ENCODE measurements at places on chromosomes 7 and 10. TPM values are rescaled to one million over a fixed set of nuclear protein-coding genes. Genes with fewer than 3 reads are reported as not detected.

GRCh38 chr7:92888-93672 is 99.3 kb upstream of the FAM20C start:
- no peaks in the 10 kb centered on the region for H3K36me3 ChIP-seq
- H3K27me3 ChIP-seq, result no peaks in the 10 kb centered on the region

- H3K27me3 ChIP-seq, result no peaks in the 10 kb centered on the region
- no peaks in the 10 kb centered on the region for H3K36me3 ChIP-seq
- no peak overlapping the region for H3K4me3 ChIP-seq
- H3K4me1 ChIP-seq, result peaks cover 15% of the 10 kb centered on the region
- DNase-seq, result no peak
Measured at GRCh38 chr10:63491588-63492316, 26.0 kb upstream of the JMJD1C start.

DNA sequence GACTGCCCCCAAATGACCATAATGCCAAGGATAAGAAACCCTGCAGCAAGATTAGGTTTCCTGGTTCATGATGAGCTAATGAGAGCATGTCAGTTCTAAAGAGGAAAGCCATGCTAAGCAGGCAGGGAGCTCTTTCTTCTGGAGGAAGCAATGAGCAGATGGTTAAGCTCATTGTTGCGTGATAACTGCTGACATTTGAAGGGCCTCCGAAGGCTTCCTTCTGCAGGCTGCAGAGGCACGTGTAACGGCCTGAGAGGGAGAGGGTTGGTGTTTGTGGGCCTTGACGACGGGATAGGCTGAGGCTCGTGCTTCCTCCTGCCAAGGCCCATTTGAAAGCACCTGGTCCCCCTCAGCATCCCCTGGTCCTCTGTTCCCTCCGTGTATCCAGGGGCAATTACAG is 63.5 kb upstream of the BTBD16 start:
- no peaks in the 10 kb centered on the region for H3K27me3 ChIP-seq
- H3K4me1 ChIP-seq, result peaks cover 4% of the 10 kb centered on the region
- H3K4me3 ChIP-seq, result no peak overlapping the region
- peaks cover 30% of the 10 kb centered on the region for H3K36me3 ChIP-seq
- DNase-seq, result no peak

DNA sequence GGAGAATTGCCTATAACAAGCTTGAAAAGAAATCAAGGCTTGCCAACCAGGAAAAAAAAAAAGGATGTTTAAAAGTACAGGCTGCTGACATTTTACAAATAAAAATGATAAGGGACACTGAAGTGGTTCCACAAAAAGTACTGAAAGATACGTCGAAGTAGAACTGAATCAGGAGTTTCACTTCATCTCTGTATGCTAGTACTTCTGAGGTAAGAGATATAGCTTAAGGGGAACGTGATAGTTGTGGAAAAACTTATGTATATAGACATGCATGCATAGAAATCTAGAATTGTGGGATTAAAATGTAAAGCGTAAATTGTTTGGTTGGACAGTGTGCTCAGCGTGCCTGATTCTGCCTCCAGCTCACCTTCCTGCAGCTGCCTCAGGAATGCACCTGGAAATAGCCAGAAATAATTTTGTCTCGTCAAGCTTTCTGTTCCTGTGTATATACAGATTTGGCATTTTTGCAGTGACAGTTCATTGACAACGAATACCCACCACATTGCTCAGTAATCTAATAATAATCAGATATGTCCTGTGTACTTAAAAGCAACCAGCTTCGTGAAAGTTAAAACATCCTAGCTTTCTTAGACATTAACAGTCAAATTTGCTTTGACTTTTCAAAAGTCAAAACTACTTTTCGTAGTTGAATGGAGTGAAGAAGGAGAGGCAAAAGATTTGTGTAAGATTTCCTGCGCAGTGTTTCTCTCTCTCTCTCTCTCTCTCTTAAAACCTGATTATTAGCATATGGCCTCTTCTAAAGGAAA is 1.4 kb downstream of the SOSTDC1 start:
- no peak overlapping the region for H3K27ac ChIP-seq
- H3K27me3 ChIP-seq, result no peaks in the 10 kb centered on the region
- H3K4me1 ChIP-seq, result no peaks in the 10 kb centered on the region
- H3K4me3 ChIP-seq, result no peak overlapping the region
- H3K36me3 ChIP-seq, result no peaks in the 10 kb centered on the region
- no peak for DNase-seq

Gene CLRN3
- total RNA-seq, result not detected

Gene AHR
- 236 TPM for total RNA-seq

Gene CABCOCO1
- 12.2 TPM for total RNA-seq

Gene NAT16
- total RNA-seq, result not detected

Gene SPDYE5
- not detected for total RNA-seq

Gene GIMAP1
- total RNA-seq, result 11.7 TPM

DNA sequence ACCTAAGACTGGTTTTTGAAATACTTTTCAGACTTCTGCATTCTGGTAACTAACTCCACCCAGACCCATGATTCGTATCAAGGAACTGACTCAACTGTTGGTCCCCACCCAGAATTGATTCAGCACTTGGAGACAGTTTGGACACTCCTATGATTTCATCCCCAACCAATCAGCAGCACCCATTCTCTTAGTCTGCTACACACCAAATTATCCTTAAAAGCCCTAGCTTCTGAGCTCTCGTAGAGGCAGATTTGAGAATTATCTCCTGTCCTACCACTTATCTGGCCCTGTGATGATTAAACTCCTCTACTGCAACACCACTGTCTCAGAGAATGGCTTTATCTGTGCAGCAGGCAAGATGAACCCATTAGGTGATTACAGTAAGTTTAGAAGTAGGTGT is 7.7 kb upstream of the GSTO1 start:
- no peak overlapping the region for H3K4me3 ChIP-seq
- H3K27ac ChIP-seq, result peak overlapping the region; percentile 2
- no peak for DNase-seq
- no peaks in the 10 kb centered on the region for H3K36me3 ChIP-seq
- no peaks in the 10 kb centered on the region for H3K27me3 ChIP-seq

Gene LRRC61
- 17.2 TPM for total RNA-seq

- DNase-seq, result no peak
- H3K27me3 ChIP-seq, result no peaks in the 10 kb centered on the region
- no peak overlapping the region for H3K4me3 ChIP-seq
- H3K36me3 ChIP-seq, result no peaks in the 10 kb centered on the region
- no peak overlapping the region for H3K27ac ChIP-seq
Measured at GRCh38 chr10:96448558-96448957, 65.2 kb downstream of the TLL2 start.

DNA sequence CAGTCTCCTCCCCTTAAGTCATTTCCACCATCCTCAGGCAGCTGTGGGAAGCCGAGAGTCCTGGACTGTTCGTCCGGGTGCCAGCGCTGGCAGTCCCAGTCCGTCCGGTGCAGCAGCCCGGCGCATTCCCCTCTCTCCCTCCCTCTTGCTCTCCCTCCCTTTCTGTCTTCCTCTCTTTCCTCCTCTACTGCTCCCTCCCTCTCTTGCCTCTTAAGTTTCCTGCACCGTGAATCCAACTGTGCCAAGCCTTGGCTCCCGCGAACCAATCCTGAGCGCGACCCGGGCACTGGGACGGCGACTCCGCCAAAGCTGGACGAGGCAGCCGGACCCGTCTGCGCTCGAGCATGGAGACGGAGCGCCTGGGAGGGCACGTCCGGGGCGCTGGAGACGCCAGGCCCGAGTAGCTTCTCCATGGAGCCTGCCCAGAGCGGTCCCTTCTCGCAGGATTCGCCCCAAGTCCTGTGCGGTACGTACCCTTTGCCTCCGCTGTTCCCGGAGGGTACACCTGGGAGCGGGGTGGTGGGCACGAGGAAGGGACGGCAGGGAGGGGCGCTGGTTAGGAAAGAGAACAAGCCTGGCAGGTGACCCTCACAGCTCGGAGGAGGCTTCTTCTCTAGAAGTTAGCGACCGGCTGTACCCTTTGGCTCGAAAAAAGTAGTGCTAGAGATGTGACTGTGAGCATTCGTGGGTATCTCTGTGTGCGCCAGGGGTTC is 1.0 kb downstream of the NXPH1 start:
- H3K4me3 ChIP-seq, result no peak overlapping the region
- H3K4me1 ChIP-seq, result peaks cover 13% of the 10 kb centered on the region
- H3K27me3 ChIP-seq, result peaks cover 38% of the 10 kb centered on the region
- no peaks in the 10 kb centered on the region for H3K36me3 ChIP-seq

Gene GPR158
- total RNA-seq, result 0.03 TPM

GRCh38 chr7:23655433-23655832 is 24.6 kb upstream of the FAM221A start:
- no peak overlapping the region for H3K4me3 ChIP-seq
- H3K27ac ChIP-seq, result no peak overlapping the region
- H3K36me3 ChIP-seq, result no peaks in the 10 kb centered on the region
- peak; percentile 65 for DNase-seq

Gene BTBD16
- 1.8 TPM for total RNA-seq

GRCh38 chr10:14625192-14625631 is 149.5 kb downstream of the FAM107B start:
- H3K4me3 ChIP-seq, result no peak overlapping the region
- peaks cover 4% of the 10 kb centered on the region for H3K4me1 ChIP-seq
- no peak for DNase-seq
- no peaks in the 10 kb centered on the region for H3K27me3 ChIP-seq
- H3K36me3 ChIP-seq, result no peaks in the 10 kb centered on the region
- no peak overlapping the region for H3K27ac ChIP-seq

DNA sequence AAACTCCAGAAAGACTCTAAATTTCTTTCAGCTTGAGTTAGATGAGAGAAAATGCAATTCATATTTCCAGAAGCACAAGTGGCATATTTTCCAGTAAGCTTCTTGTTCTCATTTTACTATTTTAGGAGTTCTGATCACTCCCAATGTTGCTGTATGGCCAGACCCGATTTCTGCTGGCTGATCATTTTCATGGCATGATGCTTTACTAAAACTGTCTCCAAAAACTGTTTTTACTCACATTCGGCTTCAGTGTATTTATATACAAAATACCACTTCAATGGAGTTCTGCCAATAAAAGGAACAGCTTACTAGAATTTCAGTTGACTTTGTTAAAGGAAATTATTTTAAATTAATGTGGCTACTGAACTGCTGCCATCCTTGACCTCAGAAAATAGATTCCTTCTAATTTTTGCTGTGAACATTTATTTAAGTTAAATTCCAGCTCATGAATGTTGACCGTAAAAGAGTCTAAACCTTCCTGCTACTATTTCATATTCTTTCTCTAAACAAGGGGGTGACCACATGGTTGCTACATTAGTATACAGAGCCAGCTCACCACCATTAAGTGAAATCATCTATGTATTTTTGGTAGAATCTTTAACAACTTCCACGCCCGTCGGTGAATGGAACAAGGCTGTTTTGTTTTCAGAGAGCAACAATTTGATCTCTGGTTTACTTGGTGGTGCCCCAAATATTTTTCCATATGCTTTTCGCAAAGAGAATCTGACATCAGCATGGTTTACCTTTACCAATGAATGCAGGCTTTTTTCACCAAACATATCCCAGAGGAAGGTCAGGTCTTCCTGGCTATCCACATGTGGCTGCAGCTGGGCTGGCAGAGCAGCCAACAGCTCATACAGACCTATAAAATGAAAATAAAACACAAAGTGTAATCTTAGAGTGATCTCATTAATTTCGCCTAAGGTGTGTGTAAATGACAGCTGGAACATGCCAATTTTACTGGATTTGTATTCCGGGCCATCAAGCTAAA is 101.2 kb downstream of the MPP7 start:
- no peak for DNase-seq
- no peak overlapping the region for H3K4me3 ChIP-seq
- no peaks in the 10 kb centered on the region for H3K4me1 ChIP-seq
- H3K36me3 ChIP-seq, result no peaks in the 10 kb centered on the region

Gene HOXA2
- total RNA-seq, result not detected

All from upper lobe of left lung (tissue), 6 donors.